ENCODE measurements at places on chromosomes 7 and 10.

DNA sequence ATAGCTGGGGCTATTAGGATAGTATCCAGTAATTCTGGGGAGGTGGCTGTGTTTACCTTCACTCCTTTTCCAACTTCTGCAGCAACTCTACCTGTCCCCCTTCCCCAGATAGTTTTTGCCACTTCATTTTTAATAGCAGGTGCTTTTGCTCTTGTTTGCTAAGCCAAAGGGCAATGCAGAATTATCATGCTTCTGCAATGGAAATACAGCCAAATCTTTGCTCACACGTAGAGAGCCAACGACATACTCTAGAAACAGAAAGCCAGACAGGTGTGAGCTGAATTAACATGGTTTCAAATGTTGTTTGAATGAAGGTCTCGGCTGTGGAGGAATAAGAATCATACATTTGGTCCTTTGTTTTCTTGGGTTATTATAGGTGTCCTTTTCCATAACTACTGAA is 14.4 kb downstream of the PLEKHS1 start:
- no peak for DNase-seq

DNA sequence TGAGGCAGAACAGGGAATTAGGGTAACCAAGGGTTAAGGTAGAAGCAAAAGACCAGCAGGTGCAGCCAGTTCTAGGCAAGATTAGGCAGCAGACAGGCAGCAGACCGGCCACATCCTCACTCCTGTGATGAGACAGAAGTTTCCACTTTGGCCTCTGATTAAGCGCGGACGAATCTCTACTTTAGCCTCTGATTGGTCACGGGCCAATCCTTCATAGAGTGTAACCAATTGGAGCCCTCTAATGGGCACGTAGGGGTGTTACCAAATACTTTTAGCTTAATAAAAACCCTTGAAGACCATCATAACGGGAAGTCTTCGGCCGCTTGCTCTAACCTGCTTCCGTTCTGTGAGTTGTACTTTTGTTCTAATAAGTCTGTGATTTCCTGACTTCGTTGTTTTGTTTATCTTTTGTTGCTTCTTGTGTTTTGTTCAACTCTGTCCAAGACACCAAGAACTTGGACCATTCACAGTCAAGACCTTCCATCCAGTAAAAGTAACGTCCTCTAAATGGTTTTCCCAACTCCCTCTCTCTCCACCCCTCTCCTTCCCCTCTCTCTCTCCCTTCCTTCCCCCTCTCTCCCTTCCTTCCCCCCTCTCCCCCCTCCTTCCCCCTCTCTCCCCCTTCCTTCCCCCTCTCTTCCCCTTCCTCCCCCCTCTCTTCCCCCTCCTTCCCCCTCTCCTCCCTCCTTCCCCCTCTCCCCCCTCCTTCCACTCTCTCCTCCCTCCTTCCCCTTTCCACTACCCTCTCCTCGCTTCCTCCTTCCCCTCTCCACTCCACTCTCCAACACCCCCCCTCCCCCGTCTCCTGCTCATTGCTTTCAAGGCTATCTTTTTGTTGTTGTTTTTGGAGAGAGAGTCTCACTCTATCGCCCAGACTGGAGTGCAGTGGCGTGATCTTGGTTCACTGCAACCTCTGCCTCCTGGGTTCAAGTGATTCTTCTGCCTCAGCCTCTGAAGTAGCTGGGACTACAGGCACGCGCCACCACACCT is 13.2 kb upstream of the MALSU1 start:
- DNase-seq = no peak

DNA sequence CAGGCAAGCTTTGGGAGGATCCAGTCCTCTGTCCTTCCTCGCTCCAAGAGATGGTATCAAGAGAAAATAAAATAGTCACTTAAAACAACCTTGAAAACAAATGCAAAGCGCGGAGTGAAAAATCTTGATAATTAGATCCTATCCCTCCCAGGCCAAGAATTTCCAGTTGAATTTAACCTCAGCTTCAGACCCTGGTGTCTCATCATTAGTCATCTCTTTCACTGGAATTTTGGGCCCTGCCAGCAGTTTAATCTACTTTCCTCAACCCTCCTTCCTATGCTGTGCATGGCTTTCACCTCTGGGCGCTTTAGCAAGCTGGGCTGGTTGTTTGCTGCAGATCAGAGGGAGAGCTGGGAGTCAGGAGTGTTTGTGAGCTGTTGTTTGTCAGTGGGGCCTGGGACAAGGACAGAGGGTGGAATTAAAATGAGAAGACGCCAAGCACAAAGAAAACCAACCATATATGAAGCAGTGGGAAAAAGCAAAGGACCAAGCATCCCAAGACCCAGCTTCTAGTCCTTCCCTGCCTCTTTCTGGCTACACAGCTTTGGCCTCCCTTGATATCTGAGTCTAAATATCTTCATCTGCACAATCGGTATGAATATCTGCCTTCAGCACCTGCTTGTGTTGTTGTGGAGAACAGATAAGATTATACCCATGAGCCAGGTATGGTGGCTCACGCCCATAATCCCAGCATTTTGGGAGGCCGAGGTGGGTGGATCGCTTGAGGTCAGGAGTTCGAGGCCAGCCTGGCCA is 13.5 kb downstream of the MYOF start:
- DNase-seq = no peak

GRCh38 chr7:79778786-79779770 is 325.6 kb upstream of the MAGI2 start:
- DNase-seq = no peak

GRCh38 chr7:82501346-82501745 is 57.8 kb upstream of the CACNA2D1 start:
- DNase-seq = no peak

DNA sequence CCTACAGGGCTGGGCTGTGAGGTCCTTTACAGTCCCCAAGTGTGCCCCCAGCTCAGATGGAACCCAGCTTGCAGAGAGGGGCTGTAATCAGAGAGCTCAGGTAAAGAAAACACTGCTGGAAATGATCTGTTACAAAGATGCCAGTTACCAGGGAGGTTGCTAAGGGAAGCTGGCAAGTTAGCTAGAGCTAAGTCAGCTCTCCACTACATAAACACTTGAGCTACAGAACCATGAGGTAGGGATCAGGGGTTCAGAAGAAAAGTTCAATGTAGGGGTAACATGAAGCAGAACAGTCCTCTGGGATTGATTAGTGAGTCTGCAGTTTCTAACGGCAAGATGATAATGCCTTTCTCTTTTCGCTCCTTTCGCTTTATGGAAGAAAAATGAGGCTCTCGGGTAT is 53.1 kb upstream of the TM9SF3 start:
- no peak for DNase-seq

GRCh38 chr7:131502810-131503508 is 53.5 kb downstream of the PODXL start:
- DNase-seq = no peak

- peak; percentile 15 for DNase-seq
Measured at GRCh38 chr7:102451371-102452054, 13.2 kb downstream of the ALKBH4 start.

GRCh38 chr7:102280521-102280920 is 6.1 kb upstream of the SH2B2 start:
- no peak for DNase-seq

DNA sequence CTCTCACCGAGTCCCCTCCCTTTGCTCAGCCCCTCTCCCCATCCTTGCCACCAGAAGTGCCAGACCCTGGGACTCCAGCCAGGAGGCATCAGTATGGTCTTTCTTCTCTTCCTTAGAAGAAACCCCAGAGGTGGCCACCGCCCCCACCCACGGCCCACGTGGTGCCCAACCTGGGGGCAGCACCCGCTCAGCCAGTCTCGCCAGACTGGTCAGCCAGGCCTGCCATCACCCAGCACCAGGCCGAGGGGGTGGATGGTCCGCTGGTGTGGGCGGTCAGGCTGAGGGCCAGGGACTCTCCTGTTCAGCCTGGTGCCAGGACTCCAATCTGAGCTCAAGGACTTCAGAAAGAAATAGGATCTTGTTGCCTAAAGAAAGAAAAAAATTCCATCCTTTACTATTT is 5.8 kb upstream of the CLDN4 start:
- no peak for DNase-seq

DNA sequence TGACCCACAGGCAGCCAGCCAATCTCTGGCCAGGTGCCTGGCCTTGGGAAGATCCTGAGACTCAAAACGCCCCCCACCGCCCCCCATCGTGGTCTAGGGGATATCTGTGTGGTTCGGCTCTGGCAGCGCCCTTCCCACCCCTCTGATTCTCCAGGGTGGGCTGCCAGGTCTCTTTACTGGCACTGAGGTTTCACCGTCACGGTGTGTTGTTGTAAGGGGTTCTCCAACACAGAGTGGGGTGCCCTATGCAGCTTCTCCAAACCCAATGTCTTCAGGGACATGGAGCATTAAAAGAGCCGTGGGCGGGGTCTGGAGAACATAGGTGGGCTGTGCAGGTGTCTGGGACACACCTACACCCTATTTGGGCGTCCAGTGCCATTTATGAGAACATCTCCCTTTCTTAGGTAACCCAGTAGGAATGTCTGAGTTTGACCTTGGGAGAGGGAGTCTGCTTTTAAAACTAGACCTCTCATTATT is 1.5 kb downstream of the MAFK start:
- no peak for DNase-seq

DNA sequence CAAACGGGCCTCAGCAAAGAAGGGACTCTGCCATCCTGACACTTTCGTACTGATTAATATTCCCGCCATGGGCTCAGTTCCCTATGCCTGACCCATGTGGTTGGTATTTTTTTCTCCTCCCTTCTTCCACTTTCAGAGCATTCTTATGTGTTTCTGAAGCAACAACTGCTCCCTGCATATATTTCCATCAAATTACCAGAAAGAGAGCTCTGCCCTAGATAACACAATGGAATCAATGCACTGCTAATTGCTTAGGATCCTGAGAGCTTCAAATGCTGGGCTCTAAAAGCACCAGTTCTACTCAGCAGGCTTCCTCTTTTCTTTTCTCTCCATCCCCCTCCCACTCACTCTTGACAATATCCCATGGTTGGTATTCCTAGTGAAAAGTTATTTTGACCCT is 5.3 kb downstream of the TECTB start:
- no peak for DNase-seq

- no peak for DNase-seq
Measured at GRCh38 chr7:35576031-35576573, 118.8 kb downstream of the HERPUD2 start.

GRCh38 chr10:117790179-117790578 is 247.6 kb downstream of the EMX2 start:
- no peak for DNase-seq

GRCh38 chr7:14252458-14252857 is 263.0 kb upstream of the ETV1 start:
- DNase-seq = no peak

DNA sequence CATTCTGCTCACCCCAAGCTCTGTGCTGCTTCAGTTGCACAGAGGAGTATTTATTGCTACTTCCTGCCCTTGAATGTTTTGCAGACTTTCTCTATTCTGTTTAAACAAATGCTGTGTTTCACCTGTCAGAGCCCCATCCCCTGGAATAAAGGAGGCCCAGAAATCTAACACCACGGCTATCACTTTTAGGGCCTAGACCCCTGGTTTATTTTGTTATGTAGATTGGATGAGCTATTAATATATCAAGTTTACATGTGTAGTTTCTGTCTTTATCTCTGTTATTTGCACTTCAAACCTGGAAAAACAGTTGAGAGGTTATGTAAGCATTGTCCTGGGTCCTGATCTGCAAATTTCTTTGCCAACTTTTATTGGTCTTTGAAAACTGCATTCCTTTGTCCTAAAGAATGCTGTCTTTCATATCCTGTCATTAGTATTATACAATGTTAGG is 630.1 kb downstream of the PARD3 start:
- no peak for DNase-seq

DNA sequence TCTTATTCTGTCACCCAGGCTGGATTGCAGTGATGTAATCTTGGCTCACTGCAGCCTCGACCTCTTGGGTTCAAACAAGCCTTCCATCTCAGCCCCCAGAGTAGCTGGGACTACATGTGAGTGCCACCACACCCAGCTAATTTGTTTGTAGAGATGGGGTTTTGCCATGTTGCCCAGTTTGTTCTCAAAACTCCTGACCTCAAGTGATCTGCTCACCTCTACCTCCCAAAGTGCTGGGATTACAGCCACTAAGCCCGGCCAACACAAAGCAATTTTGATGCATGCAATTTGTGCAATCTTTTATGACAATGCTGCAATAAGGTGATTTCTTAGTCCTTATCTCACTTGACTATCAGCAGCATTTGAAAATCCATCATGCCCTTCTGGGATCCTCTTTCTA is 333.1 kb downstream of the FRMD4A start:
- no peak for DNase-seq

- no peak for DNase-seq
Measured at GRCh38 chr10:131802156-131802915, 98.5 kb upstream of the PPP2R2D start.

GRCh38 chr7:13641714-13642113 is 347.8 kb downstream of the ETV1 start:
- no peak for DNase-seq

GRCh38 chr7:111380945-111381344 is 181.3 kb downstream of the IMMP2L start:
- DNase-seq = no peak

DNA sequence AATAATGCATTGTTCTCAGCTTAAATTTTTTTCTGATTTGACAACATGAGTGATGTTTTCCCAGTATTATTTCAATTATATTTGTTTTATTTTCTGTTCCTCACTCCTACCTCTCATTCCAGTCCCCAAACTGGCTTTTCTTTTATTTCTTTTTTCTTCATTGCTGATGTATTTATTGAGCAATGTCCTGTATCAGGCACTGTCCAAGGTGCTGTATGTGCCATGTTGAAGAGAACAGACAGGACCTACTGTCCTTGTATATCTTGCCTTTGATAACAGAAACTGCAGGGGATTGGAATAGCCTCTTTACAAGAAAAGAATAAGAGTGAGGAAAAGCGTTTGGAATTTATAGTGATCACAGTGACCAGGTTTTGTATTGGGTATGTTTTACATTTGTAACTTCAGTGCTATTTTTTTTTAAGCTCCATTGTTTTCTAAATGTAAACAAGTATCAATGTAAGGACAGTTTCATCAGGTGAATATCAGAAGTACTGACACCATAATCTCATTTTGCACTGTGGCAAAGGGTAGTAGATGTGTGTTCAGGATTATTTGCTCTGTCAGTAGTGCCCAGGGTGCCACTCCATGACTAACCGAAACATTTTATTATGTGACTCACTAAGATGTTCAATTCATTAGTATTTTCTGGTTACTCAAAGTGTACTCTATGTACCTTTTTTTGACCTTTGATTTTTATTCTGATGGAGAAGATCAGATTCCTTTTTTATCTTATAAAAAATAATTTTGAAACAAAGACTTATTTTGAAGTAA is 15.6 kb upstream of the CLDN12 start:
- DNase-seq = no peak

DNA sequence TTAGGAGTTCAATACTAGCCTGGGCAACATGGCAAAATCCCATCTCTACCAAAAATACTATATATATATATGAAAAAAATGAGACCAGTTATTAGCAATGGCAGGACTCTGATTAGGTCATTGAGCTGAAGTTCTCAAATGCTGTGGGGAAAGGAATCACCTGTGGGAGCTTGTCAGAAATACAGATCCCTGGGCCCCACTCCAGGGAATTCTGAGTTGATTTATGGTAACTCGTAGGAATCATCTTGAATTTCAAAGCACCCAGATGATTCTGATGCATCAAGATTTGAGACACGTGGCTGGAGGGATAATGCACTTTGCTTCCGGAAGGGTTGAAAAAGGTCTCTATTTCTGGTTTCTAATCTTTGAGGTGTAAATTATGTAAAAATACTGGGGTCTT is 1.0 kb upstream of the ANKRD1 start:
- no peak for DNase-seq

GRCh38 chr10:72694476-72695369 is 2.8 kb downstream of the MCU start:
- no peak for DNase-seq

GRCh38 chr7:122889116-122889515 is 2.9 kb upstream of the CADPS2 start:
- DNase-seq = no peak

- DNase-seq = peak; percentile 28
Measured at GRCh38 chr10:116741391-116742351, 695 bp downstream of the HSPA12A start.

Data from GM13977 (cell line).